ENCODE measurements at places on chromosomes 5 and 9. TPM values are rescaled to one million over a fixed set of nuclear protein-coding genes. Genes with fewer than 3 reads are reported as not detected.

DNA sequence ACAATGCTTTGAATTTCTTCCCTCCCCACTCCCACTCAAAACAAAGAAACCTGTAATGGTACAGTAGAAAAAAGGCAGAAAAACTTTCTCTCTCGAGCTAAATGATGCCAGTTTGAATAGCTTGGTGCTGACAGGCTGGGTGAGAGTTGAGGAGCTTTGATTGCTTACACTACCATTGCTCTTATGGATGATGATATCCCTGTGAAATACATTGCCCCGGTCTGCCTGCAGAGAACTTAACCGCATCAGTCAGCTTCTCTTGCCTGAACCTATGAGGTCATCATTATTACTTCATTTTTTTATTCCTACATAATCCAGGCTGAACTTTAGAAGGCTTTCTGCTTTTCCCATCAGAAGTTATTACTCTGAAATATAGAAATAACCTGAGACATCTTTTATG, 69.3 kb downstream of the ISL1 start:
- no peak for DNase-seq
- H3K36me3 ChIP-seq, result no peaks in the 10 kb centered on the region
- no peak overlapping the region for H3K27ac ChIP-seq
- H3K4me3 ChIP-seq, result no peak overlapping the region
- no peaks in the 10 kb centered on the region for H3K4me1 ChIP-seq
- H3K27me3 ChIP-seq, result no peaks in the 10 kb centered on the region

DNA sequence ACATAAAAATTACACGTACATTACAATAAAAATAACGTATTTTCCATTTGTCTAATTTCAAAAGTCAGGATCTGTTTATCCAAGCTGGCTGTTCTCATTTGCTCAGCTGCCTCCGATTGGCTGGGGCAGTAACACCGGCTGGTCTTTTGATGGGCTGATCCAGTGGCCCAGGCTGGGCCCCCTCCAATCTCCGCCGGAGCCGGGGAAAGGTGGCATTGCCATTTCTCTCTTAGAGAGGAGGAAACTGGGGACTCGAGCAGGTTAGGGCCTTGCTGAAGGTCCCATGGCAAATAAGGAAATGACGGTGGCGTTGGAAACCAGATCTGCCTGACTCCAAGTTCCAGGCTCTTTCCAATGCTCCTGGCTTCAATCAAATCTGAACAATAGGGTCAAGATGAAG, 6.6 kb downstream of the CPLX2 start:
- no peak for DNase-seq
- no peak overlapping the region for H3K4me3 ChIP-seq
- peaks cover 45% of the 10 kb centered on the region for H3K27me3 ChIP-seq
- H3K36me3 ChIP-seq, result peaks cover 5% of the 10 kb centered on the region

DNA sequence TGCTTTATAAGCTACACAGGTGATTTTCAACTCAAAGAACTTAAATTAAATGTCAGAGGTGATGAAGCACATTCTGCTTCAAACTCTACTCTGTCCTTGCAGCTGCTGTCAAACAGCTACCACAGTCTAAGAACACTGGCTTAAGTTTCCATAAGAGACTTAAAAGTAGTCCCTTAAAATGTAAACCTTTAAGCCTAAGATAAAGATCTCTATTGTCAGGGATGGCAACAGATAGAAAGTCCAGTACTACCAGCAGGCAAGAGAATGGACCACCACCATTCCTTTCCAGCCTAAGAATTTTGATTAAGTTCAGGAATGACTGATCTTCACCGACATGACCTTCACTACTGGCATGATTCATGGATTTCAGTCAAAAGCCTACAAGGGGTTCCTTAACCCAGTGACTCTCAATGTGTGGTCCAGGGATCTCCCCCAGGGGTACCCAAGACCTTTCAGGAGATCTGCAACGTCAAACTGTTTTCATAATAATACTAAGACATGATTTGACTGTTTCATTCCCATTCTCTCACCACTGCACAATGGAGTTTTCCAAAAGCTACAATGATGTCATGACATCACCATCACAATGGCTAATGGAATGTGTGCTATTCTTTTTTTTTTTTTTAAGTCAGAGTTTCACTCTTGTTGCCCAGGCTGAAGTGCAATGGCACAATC, 41.1 kb upstream of the PLPP6 start:
- H3K27me3 ChIP-seq, result no peaks in the 10 kb centered on the region
- DNase-seq, result no peak
- no peak overlapping the region for H3K4me3 ChIP-seq
- no peak overlapping the region for H3K27ac ChIP-seq
- peaks cover 18% of the 10 kb centered on the region for H3K4me1 ChIP-seq
- H3K36me3 ChIP-seq, result no peaks in the 10 kb centered on the region

DNA sequence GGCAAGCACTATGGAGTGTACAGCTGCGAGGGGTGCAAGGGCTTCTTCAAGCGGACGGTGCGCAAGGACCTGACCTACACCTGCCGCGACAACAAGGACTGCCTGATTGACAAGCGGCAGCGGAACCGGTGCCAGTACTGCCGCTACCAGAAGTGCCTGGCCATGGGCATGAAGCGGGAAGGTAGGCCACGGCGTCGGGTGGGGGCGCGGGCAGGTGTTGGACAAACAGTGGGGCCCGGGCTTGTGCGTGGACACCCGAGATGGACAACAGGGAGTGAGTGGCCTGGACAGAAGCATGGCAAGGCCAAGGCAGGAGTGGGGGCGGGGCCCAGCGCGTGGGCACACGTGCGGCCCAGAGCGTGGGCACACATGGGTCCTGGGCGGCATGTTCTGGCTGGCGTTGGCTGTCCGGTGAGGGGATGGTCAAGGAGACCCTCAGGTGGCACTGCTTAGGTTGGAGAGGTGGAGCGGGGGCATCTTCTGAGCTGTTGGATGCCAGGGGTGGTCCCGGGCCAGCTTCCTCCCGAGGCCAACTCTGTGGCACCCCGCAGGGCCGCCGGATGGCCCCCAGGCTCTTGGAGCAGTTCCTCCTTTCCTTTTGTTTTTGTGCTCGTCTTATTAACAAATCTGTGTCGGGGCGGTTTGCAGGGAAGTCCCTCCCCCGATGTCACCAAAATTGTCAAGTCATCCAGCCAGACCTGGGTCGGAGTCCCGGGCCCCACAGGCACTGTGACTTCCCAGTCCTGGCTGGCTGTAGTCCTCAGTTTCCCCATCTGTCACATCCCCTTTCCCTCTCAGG, 82.9 kb downstream of the RXRA start:
- no peaks in the 10 kb centered on the region for H3K36me3 ChIP-seq
- DNase-seq, result no peak
- no peaks in the 10 kb centered on the region for H3K27me3 ChIP-seq

GRCh38 chr5:42930934-42931333, 109.2 kb downstream of the ANXA2R start:
- peaks cover 4% of the 10 kb centered on the region for H3K36me3 ChIP-seq
- no peak overlapping the region for H3K27ac ChIP-seq
- no peaks in the 10 kb centered on the region for H3K27me3 ChIP-seq
- no peak for DNase-seq
- H3K4me1 ChIP-seq, result no peaks in the 10 kb centered on the region
- no peak overlapping the region for H3K4me3 ChIP-seq

GRCh38 chr5:111514087-111514486, 1.8 kb upstream of the STARD4 start:
- peaks cover 24% of the 10 kb centered on the region for H3K4me1 ChIP-seq
- no peaks in the 10 kb centered on the region for H3K27me3 ChIP-seq
- no peak for DNase-seq
- peaks cover 3% of the 10 kb centered on the region for H3K36me3 ChIP-seq
- H3K4me3 ChIP-seq, result no peak overlapping the region

- H3K4me1 ChIP-seq, result no peaks in the 10 kb centered on the region
- H3K27me3 ChIP-seq, result no peaks in the 10 kb centered on the region
- no peaks in the 10 kb centered on the region for H3K36me3 ChIP-seq
- no peak overlapping the region for H3K27ac ChIP-seq
Observed at GRCh38 chr5:12102151-12102550, 197.9 kb upstream of the CTNND2 start.

DNA sequence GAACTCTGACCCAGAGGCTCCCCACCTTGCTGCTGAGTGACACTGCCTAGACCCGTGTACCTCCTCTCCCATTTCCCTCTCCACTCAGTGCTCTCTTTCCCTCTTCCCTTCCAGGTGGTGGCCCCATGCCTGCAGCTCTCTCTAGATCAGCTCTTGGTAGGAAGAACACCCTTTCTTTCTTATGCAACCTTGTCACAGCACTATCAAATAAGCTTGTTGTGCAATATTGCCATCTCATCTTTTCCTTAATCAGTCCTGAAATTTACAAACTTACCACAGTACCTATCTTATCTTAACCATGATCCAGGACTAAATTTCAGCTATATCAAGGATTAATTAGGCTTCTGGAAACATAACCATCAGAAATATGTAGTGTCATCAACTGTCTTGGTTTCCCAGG, 88.6 kb downstream of the ZFAND5 start:
- H3K36me3 ChIP-seq, result no peaks in the 10 kb centered on the region
- H3K4me3 ChIP-seq, result no peak overlapping the region
- no peak for DNase-seq
- no peak overlapping the region for H3K27ac ChIP-seq

GRCh38 chr5:153655201-153655510, 164.7 kb downstream of the GRIA1 start:
- DNase-seq, result no peak
- no peaks in the 10 kb centered on the region for H3K4me1 ChIP-seq
- H3K36me3 ChIP-seq, result no peaks in the 10 kb centered on the region
- no peak overlapping the region for H3K4me3 ChIP-seq
- no peaks in the 10 kb centered on the region for H3K27me3 ChIP-seq

DNA sequence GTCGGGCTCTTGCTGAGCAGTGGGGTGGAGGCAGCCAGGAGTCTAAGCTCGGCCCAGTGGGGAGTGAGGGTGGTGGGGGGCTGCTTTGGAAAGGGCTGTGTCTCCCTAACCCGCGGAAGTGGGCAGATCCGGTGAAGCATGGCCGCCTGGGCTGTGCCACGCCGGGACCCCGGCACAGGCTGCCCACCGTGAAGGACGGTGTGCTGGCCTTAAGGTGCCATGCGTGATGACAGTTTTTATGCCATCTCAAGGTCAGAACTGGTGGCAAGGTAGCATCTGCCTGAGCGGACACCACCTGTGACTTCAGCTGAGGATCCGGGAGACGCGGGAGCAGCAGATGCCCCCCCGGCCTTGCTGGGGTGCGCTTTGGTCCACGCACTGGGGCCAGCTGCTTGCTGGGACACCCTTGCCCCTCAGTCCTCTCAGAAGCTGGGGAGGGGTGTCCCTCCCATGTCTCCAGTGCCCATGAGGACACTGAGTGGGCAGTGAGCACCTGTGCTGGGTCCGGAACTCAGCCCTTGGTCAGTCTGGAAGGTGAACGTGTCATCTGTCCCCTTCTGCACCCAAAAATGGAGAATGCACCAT, 53.9 kb downstream of the AHRR start:
- peaks cover 6% of the 10 kb centered on the region for H3K27me3 ChIP-seq
- H3K27ac ChIP-seq, result peak overlapping the region; percentile 64
- H3K4me1 ChIP-seq, result peaks cover 58% of the 10 kb centered on the region
- H3K36me3 ChIP-seq, result peaks cover 13% of the 10 kb centered on the region

DNA sequence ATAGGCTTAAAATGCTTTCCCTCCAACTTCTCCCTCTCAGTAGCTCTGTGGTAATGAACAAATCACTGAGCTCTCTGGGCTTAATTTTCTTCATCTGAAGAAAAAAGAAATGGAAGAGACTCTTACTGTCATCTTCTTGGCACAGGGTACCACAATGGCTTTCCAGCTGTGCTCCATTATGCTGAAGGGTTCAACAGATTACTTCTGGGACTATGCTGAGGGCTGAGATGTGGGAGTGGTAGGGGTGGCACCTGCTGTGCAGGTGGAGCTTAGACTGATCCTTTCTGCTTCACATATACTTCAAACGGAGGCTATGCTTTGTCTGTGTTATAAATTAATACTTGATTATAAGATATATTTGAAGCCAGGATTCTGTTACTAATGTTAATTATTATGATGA, 840.2 kb upstream of the C9orf72 start:
- no peaks in the 10 kb centered on the region for H3K36me3 ChIP-seq
- H3K27ac ChIP-seq, result no peak overlapping the region
- no peak for DNase-seq
- no peak overlapping the region for H3K4me3 ChIP-seq
- H3K27me3 ChIP-seq, result no peaks in the 10 kb centered on the region

DNA sequence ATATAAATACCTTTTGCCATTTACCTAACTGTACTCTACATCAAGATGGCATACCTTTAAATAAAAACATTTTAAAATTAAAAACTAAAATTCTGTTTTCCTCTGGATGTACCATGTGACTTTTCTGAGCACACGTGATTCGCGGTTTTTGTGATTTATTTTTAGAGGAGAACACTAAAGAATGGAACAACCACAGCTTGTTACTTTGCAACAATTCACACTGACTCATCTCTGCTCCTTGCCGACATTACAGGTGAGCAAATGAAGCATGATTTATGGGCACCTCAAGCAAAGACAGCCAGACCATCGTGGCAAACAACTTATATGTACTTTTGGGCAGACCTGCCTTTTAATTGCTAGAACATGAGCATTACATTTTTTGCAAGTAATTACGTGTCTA, 61.3 kb downstream of the GDA start:
- H3K4me3 ChIP-seq, result no peak overlapping the region
- H3K4me1 ChIP-seq, result no peaks in the 10 kb centered on the region
- H3K27me3 ChIP-seq, result peaks cover 4% of the 10 kb centered on the region
- DNase-seq, result no peak
- H3K36me3 ChIP-seq, result no peaks in the 10 kb centered on the region

DNA sequence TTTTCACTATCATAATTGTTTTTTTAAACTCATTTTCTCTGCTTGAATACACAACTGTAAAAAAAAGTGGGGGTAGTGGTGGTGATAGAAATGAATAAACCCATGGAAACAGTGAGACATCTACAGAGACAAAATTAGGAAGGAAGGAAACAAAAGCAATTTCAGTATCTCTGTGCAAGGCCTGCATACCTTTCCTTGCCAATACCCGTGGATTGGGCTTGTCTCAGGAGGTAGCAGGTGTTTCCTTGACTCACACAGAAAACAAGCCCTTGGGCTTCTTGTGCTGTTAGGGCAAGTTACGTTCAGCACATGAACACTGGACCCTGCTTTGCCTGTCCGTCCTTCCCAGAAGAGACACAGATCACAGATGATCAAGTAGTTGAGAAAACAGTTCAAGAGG, 372.2 kb downstream of the ZSWIM6 start:
- H3K36me3 ChIP-seq, result no peaks in the 10 kb centered on the region
- H3K27me3 ChIP-seq, result peaks cover 2% of the 10 kb centered on the region
- no peak overlapping the region for H3K4me3 ChIP-seq

SLC36A2 gene
- not detected for total RNA-seq

TMEM141 gene
- total RNA-seq, result 42.3 TPM

CLTB gene
- total RNA-seq, result 51.5 TPM

SLC6A18 gene
- total RNA-seq, result not detected

HABP4 gene
- total RNA-seq, result 17.4 TPM

Data from activated CD4-positive, alpha-beta memory T cell treated with anti-CD3 and anti-CD28 coated beads for 36 hours (primary cell).